ENCODE measurements at places on chromosomes 2 and 18.

DNA sequence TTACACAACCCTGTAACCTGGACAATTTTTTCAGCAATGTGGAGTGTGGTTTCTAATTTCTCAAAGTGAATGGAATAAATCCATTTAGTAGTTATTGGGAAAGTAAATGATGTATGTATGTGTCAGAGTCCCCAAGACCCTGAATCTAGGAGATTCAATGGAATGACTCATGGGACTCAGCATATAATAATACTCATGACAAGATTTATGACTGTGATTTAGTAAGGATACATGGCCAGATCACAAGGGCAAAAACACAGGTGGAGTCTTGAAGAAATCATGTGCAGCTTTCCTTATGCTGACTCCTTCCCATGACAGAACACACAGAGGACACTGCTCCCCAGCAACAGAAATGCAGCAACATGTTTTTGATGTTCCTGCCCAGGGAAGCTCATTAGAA lies 1877.7 kb upstream of the LRRTM1 start:
- DNase-seq: no peak

DNA sequence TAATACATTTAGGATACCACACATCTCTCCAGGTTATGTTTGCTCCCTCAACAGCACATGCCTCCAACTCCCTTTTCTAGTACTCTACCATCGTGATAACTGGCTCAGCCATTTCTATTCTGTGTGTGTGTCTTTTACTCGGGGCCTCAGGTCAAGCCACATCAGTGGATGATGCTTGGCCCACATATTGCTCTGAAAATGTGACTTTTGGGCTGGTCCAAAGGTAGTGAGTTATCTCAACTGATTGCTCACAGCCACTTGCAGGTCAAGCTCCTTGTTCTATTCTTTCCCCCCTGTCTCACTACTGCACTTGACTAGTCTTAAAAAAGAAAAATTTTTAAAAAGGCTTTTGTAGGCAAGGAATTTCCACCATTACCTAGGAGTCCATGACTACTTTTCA lies 5.5 kb downstream of the DSG4 start:
- DNase-seq: no peak

DNA sequence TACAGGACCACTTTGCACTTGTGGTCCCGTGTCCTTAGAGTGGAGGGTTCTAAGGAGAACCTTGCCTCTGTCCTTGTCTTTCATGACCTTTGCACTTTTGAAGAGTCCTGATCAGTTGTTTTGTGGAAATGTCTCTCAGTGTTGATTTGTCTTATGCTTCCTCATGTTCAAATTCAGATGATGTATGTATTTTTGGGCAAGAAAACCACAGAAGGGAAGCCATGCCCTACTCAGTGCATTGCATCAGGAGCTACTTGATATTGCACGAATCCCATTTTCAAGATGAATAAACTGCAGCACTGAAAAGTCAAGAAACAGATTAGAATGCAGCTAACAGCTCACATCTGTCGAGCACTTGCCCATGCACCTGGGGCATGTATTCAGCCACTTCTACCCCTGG lies 152.2 kb downstream of the INHBB start:
- DNase-seq: no peak

DNA sequence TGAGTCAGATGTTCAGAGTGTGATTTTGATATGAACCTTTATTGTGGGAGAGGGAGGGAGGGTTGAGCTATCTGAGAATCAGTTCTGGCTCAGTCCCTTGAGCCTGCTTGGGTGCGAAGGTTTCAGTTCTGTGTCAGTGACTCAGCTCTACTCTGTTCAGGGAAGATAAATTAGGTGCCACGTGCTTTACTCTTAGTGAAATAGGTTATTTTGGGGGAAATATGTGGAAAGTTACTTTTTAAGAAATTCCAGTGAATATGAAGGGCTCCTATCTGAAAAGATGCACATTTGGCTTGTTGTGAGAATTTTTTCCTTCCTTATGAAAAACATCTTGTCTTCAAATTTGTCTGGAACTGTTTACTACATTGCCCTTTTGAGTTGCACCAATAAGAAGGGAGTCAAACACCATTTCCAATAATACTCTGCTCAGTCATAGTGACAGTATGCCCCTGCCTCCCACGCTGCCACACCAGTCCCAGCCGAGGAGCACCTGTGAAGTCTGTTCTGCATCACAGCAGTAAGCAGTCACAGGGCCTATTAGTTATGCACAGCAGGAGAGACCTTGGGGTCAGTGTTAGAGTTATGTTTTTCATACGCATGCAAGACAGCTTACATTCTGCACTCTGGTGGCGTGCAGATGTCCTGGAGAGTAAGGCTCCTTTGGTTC lies 32.8 kb upstream of the DNAH7 start:
- DNase-seq: no peak

DNA sequence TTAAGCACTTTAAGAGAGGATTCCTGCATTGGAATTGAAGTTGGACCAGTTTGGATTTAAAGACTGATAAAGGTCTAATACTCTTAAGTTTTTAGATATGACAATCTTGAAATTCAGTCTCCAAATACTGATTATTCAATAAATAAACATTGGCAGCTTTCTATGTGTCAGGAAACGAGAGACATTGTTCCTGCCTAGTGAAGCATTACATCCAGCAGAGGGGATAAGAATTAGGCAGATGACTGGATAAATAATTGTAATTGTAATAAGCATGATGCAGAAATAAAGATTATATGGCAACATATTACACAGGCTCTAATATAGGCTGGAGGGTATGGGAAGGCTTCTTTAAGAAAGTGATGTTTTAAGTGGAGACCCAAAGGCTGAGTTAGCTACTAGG lies 226.5 kb upstream of the MMADHC start:
- DNase-seq: no peak

DNA sequence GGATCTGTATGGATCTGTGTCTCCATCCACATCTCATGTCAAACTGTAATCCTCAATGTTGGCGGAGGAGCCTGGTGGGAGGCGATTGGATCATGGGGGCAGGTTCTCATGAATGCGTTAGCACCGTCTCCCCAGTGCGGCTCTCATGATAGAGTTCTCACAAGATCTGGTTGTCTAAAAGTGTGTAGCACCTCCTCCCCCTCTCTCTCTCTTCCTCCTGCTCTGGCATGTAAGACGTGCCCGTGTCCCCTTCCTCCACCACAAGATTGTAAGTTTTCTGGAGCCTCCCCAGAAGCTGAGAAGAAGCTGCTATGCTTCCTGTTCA lies 55.0 kb upstream of the ROCK2 start:
- DNase-seq: no peak

GRCh38 chr2:239250216-239251081 lies 150.4 kb downstream of the HDAC4 start:
- DNase-seq: no peak

GRCh38 chr2:118654945-118655344 lies 192.5 kb downstream of the EN1 start:
- no peak for DNase-seq

GRCh38 chr2:134713176-134713575 lies 5.6 kb downstream of the TMEM163 start:
- no peak for DNase-seq

- no peak for DNase-seq
Measured at GRCh38 chr2:55033076-55033742, 17.0 kb downstream of the RTN4 start.

DNA sequence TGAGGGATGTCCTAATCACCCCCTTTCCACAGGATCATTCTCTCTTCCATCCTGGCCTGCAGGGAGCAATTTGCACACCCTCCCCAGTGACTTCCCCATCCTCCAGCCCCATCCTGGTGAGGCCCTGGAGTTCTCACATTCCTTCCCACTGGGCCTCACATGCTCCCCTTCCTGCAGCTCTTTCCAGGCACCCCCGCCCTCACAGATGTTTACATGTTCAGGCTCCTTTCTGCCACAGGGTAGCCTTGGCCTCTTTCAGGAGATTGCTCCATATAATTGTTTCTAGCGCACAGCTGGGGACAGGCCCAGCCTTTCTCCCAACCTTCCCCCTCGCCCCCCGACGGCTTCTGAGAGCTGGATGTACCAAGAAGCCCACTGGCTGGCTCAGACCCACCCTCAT lies 288.4 kb upstream of the TRIB2 start:
- DNase-seq: peak; percentile 29

DNA sequence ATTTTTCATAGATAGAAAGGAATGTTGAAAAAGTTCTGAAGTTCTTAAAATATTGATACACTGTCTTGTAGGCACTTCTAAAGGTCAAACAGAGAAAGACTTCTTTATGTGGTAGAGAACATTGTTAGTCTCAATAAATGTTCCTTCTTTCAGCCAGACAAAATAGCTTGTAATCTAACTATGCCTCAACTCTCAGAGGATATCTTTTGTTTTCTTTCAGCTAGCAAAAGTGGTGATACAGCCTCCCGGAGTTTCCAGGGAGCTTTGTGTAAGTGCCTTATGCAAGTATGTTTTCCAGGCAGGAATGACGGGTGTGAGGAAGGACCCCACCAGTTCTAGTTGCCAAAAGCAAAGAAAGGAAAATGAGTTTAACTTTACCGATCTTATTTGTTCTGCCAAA lies 452.1 kb upstream of the ST6GAL2 start:
- DNase-seq: no peak

DNA sequence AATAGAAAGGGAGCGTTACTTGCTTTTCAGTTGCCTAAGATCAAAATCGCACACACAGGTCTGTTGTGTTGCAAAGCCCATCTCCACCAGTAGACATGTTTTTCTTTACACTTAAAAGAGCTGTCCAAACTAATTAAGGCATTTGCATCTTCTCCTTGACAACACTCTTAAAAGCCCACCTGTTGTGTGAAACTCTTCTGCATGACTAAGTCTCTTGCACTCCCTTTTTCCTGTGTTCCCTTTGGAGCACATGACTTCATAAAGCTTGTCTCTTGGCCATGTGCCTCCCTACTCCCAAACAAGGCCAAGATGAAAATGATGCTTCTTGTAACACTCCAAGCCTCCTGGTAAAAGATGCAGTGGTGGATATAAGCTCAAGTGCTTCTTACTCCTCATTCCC lies 26.1 kb downstream of the PID1 start:
- peak; percentile 16 for DNase-seq

GRCh38 chr2:200393191-200393590 lies 86.7 kb downstream of the SPATS2L start:
- DNase-seq: no peak

DNA sequence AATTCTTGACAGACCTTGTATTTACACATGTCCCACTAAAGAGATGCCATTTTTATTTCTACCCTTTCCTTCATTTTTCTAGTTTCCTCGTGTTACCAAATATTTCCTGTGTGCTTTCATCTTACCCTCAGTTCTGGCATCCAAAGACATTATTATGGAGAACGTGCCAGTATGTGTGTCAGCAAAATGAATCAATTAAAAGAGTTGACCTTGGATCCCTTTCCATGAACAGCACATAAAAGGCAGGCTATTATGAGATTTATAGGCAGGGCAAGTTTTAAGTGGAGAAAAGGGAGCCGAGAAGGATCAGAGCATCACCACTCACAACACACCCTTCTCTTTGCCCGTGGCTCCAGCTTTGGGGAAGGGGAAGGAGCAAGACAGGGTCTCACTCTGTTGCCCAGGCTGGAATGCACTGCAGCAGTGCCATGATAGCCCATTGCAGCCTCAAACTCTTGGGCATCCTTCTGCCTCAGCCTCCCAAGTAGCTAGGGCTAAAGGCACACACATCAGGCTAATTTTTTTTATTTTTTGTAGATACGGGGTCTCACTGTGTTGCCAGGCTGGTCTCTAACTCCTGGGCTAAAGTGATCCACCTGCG lies 149.9 kb downstream of the GFPT1 start:
- peak; percentile 13 for DNase-seq

GRCh38 chr2:237228281-237228625 lies 142.6 kb downstream of the COPS8 start:
- DNase-seq: no peak

GRCh38 chr18:74665905-74666304 lies 68.2 kb downstream of the ZNF407 start:
- no peak for DNase-seq

DNA sequence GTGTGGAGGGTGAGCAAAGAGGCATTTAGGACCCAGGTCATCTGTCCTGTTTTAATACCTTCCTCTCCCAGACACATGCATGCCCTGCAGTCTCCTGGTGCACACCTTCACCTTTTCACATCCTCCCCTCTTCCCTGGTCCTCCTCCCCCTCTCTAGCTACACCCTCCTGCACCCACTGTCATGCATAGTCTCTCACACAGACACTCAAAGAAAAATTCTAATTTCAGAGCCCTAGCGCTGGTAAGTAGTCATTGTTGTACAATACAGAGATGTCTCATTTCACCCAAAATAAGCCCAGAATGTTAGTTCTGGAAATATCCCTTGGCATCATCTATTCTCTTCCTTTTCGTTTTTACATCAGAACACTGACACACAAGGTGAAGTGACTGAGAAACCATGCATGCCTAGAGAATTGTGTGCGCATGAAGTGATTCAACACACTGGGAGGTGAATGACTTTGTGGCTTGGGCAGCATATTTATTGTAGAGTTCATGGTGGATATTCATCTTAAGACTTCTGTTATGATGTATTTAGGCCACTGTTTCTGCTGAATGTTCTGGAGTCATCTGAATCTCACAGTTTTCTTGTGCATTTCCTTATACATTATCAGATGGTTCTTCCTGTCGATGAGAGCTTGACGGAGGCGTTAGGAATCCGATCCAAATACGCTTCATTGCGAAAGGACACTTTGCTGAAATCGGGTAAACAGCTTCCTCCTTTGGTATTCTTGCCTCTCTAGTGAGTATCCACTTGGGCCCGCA lies 69.9 kb downstream of the COA5 start:
- DNase-seq: no peak

DNA sequence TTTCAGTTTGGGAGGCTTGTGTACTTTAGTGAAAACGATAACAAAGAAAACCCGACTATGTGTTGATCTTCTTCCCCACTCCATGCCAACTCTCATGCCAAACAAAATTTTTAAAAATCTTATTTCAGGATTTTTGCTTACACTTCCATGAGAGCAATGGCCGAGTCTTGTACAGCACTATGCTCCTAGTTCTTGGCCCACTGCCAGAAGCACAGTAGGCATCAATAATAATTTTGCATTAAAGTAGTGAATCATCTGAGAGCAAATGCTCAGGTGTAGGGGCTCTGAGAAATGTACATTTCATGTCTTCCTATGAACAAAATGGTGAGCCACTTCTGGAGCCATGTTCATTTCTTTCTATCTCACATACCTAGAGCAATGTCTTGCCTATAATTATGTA lies 62.2 kb downstream of the MAP3K19 start:
- no peak for DNase-seq

Data from MG63 (cell line).